Naive B cell (primary cell): ENCODE measurements at places on chromosomes 12 and 14. TPM values are rescaled to one million over a fixed set of nuclear protein-coding genes. Genes with fewer than 3 reads are reported as not detected.

DNA sequence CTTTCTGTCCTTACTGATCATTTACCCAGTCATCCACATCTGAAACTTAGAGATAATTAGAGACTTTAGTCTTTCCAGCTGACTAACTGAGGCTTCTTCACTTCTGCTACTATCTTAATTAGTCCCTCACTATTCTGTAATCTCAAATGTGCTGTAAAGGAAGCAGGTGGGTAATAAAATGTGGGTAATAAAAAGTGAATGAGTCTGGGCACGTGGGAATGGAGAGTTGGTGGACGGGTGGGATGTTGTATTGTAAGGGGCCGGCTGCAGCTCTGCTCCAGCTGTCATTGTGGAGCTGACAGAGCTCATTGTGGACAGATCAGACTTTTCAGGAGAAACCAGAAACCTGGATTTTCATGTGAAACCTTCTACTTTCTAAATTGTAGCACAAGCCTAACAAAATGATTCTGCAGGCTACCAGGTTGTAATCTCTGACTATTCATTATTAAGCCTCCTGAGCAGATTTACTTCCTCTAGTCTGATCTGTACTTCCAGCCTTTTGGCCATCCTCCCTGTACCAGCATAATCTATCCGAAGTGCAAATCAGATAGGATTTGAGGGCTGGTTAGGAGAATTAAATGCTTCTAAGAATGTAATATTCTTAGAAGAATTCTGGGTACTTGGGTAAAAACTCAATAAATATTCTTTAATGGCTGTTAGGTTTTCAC, 42.0 kb upstream of the BMAL2 start:
- no peak overlapping the region for H3K27ac ChIP-seq
- DNase-seq: no peak
- peaks cover 6% of the 10 kb centered on the region for H3K4me1 ChIP-seq
- no peak overlapping the region for H3K4me3 ChIP-seq
- H3K27me3 ChIP-seq: no peaks in the 10 kb centered on the region
- H3K36me3 ChIP-seq: no peaks in the 10 kb centered on the region

DNA sequence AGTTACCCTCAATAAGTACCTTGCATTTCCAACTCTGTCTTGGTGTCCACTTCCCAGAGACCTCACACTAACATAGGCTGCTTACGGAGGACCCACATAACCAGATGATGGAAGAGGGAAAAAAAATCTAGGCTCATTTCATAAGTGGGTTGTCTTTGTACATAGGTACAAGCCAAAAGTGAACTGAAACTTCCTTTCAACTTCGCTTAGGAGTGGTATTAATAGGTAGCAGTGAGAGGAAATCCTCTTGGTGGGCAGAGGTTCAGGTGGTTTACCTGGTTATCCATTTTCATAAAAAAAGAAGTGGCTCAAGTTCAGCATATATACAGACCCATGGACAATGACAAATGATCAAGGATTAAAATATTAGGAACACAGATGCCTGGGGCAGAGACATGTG, 35.8 kb upstream of the RNU6-7 start:
- H3K27ac ChIP-seq: no peak overlapping the region
- no peak overlapping the region for H3K4me3 ChIP-seq
- no peaks in the 10 kb centered on the region for H3K27me3 ChIP-seq
- peak; percentile 4 for DNase-seq

The C3AR1 gene
- 0.43 TPM for polyA plus RNA-seq

- H3K4me1 ChIP-seq: peaks cover 5% of the 10 kb centered on the region
- H3K27ac ChIP-seq: no peak overlapping the region
- no peak overlapping the region for H3K4me3 ChIP-seq
Observed at GRCh38 chr12:5076761-5077160, 33.1 kb downstream of the KCNA5 start.

The TAS2R10 gene
- not detected for polyA plus RNA-seq

- no peak for DNase-seq
- no peak overlapping the region for H3K4me3 ChIP-seq
- no peaks in the 10 kb centered on the region for H3K27me3 ChIP-seq
- H3K27ac ChIP-seq: no peak overlapping the region
- H3K4me1 ChIP-seq: no peaks in the 10 kb centered on the region
Observed at GRCh38 chr14:39474416-39474911, 42.2 kb upstream of the FBXO33 start.

GRCh38 chr14:58200846-58201245, 897 bp downstream of the ACTR10 start:
- DNase-seq: peak; percentile 3
- H3K4me3 ChIP-seq: peak overlapping the region; percentile 95
- peaks cover 2% of the 10 kb centered on the region for H3K27me3 ChIP-seq
- H3K27ac ChIP-seq: peak overlapping the region; percentile 94

DNA sequence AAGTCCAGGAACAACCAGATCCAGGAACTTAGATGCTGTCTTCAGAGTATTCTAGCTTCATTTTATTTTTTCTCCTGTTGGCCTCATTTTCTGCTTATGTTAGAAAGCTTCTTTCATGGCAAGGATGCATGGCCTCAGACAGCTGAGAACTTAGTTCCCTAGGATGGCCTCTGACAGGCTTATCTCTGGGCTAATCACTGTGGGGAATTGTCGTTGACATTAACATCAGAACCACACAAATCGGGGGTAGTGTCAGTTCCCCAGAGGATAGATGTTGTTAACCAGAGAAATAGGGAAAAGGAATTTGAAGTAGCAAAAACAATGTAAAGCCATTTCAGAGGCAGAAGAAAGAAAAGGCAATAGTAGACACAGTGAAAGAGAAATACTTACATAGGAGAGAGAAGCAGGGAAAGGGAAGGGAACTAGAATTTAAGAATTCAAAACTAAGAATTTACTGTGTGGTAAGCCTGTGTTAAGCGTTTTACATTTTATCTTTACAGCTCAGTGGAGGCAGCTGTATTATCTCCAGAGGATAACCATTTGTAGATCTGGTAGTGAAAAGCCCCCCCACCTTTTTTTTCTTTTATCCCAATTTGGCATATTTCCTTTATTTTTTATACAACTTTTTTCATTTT, 21.8 kb downstream of the FUT8 start:
- H3K4me1 ChIP-seq: peaks cover 55% of the 10 kb centered on the region
- no peaks in the 10 kb centered on the region for H3K27me3 ChIP-seq
- H3K36me3 ChIP-seq: peaks cover 8% of the 10 kb centered on the region
- peak overlapping the region; percentile 84 for H3K27ac ChIP-seq
- no peak overlapping the region for H3K4me3 ChIP-seq

- H3K4me3 ChIP-seq: peak overlapping the region; percentile 81
- H3K4me1 ChIP-seq: peaks cover 43% of the 10 kb centered on the region
- DNase-seq: no peak
Observed at GRCh38 chr12:53617700-53618099, 8.5 kb downstream of the ATF7 start.

- H3K36me3 ChIP-seq: no peaks in the 10 kb centered on the region
- no peak overlapping the region for H3K27ac ChIP-seq
- H3K4me3 ChIP-seq: no peak overlapping the region
- no peaks in the 10 kb centered on the region for H3K4me1 ChIP-seq
- no peaks in the 10 kb centered on the region for H3K27me3 ChIP-seq
- no peak for DNase-seq
Observed at GRCh38 chr12:99627459-99627858, 20.1 kb upstream of the GARIN6 start.

GRCh38 chr14:64337888-64338615, 43.9 kb upstream of the ESR2 start:
- peaks cover 19% of the 10 kb centered on the region for H3K4me1 ChIP-seq
- H3K27me3 ChIP-seq: no peaks in the 10 kb centered on the region
- H3K4me3 ChIP-seq: peak overlapping the region; percentile 92
- DNase-seq: peak; percentile 73
- peaks cover 8% of the 10 kb centered on the region for H3K36me3 ChIP-seq
